ENCODE measurements at places on chromosomes 2 and 18.

DNA sequence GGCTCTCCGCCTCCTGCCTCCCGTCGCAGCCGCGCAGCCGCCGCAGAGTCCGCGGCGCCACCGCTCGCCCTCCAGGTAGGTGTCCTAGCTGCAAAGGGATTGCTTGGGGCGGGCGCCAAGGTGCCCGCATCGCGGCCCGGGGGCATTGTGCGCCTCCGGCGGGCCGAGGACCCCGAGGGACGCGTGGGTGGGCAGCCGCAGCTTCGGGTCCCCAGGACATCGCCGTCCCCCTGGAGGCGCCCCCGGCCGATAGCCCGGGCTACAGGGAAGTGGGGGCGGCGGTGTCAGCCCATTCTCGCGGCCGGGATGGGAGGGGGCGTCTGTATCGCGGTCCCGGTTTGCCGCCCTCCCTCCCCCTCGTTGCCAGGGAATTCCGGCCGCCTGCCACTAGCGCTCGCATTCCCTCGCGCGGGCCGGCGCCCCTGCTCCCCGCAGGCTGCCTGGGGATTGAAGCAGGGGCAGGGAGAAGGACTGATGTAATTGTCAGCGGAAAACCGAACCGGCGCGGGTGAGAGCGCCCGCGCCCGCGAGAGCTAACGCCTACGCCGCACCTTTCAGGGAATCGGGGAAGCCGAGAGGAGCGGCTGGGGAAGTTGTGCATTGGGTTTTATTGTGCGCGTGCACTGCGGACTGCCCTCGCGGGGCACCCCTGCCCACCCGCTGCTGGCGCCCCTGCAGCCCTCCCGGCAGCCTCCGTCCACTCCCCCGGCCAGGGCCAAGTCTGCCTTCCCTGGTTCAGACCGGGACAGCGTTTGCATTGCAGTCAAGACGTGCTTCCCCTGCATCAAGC is 483 bp downstream of the OSBPL6 start:
- ATAC-seq: peak; percentile 10

DNA sequence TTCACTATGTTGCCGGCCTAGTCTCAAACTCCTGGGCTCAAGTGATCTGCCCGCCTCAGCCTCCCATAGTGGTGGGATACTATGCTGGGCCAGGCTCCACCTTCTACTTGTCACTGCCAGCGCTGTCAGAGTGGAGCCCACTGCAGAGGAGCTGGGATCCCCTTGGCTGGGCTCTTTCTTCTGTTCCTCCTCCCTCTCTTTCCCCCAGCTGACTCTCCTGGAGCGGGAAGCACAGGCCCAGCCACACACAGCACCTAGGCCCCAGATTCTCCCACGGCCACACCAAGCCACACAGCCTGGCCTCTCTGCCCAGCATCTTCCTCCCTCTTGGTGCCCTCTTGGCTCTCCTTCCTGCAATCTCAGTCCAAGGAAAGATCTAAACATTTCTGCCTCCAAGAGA is 3.7 kb upstream of the GAREM2 start:
- ATAC-seq: no peak

- ATAC-seq: no peak
These were observed 106.7 kb upstream of the CTDP1 start for GRCh38 chr18:79572848-79573451.

GRCh38 chr2:176500901-176501300 is 231.7 kb downstream of the MTX2 start:
- ATAC-seq: no peak

- ATAC-seq: no peak
These were observed 4.4 kb upstream of the CYP1B1 start for GRCh38 chr2:38080346-38080745.

Data from stimulated activated memory B cell treated with anti-CD40 and anti-IgM and Interleukin-4, amounts not matched to agents 10 μg/mL and 1 μg/mL and 100 μg/mL, for 72 hours (primary cell).